ENCODE measurements at places on chromosomes 6 and 20. TPM values are rescaled to one million over a fixed set of nuclear protein-coding genes. Genes with fewer than 3 reads are reported as not detected.

DNA sequence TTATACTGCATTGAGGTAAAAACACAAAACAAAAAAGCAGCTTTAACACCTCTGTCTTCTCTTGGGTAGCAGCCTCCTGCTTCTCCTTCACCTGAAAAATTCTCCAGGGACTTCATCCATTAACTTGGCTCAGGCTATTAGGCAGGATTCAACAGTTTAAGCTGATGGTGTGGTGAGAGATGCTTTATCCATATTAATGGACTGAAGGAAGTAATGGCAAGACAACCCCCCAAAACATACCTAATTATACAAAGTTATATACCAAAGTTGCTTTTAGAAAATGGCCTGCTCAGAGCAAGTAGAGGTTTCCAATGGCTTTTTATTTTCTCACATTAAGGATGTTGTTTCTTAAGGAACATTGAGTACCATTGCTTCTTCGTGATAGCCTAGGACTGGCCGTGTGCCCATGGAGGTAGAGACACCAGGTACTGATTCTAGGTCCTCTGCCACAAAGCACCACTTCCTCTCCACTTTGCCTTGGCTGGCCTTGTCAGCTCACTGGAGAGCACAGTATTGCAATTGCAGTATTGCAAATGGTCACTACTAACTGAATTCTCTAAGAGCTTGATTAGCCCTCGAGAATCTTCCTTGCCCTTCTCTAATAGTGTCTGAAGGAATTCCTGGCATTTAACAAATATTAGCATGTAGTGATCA is 7.3 kb downstream of the EDN1 start:
- DNase-seq = no peak

DNA sequence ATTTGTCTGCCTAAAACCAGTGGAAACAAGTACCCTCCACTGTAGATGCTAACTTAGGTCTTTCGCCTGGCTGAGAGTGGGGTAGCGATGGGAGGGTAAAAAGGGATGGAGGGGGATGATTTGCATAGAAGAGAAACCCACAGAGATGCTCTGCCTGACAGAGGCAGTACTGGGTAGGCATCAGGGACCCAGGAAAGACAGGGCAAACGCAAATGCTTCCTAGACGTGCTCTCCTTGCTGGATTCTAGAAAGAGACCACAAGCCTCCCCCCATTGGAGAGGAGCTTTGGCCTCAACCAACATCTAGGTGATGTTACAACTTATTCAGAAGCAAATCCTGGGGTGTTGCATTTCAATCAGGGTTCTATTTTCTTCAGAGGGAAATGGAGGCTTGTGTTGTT is 3.2 kb downstream of the OLIG3 start:
- DNase-seq = no peak

GRCh38 chr6:128882991-128883611 is at the start of gene LAMA2:
TSS of gene LAMA2 (plus strand) at chr6:128883138. CDS start at chr6:128883246, 108 bp downstream.
- DNase-seq = no peak

DNA sequence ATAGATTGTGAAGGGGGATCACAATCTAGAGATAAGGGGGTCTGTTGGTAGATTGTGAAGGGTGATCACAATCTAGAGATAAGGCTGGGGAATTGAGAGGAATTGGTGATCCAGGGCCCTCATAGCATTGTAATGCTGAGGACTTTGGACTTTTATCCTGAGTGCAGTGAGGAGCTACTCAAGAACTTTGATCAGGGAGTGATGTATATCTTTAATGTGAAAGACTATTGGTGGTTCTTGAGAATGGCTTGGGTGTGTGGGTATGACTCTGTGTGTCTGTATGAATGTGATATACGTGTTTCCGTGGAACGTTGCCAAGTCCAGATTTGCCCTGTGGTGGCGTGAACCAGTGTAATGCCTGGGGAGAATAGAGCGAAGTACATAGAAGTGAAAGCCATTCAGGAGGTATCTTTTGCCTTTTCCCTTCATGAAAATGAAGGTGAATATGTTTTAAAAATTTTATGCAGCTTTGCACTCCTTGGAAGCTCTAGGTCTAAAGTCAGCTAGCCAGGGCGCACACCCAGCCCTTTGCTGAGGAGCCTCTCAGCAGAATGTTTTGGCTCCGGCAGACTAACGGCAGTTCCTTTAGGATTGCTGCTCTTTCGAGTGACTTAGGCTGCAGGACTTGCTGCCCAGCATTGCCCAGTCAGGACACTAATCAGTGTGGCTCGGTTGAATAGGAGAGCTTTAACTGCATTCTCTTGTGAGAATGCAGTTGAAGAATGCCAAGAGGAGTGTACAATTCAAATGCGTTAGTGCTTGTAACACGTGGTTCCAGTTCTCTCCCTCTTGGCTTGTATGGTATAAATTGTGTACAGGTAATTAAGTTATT is 3.5 kb downstream of the ZFAND3 start:
- DNase-seq = no peak

DNA sequence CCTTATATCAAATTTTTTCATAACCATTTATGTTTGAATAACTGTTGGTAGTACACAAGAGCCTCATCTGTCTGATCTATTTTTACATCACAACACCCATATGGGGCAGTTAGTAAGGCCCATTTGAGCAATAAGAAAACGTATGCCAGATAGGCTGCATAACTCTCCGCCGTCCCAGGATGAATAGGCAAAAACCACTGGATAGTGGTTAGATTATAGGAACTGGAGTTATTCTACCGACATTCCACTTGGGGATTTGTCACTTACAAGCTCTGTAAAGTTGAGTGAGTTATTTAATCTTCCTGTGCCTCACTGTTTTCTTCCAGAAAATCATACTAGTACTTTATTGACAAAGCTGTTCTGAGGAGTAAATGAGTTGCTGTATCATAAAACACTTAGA is 881.9 kb downstream of the QKI start:
- DNase-seq = no peak

GRCh38 chr6:116866281-116866871 is 10.7 kb upstream of the RFX6 start:
- DNase-seq = no peak

DNA sequence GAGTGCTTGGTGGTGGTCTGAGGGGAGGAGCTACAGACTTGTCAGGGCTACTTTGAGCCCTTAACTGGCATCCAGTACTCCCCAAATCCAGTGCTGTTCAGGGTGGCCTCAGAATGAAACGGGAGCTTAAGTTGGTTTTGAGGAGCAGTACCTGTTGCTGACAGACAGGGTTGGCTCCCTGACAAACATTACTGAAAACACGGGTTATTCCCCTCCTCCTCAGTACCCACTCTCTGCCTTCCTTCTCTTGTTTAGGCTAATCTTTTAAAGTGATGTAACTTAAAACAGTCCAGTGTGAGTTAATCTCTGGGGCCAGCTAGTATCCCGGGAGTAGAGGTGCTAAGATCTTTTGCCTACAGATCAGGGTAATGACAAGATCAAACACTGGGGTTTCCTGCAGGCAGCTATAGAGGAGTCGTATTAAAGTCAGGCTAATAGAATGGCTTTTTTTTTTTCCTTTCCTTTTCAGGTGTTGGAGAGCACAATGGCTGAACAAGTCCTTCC is 3.7 kb downstream of the TNFAIP3 start:
- DNase-seq = peak; percentile 64

- no peak for DNase-seq
Measured at GRCh38 chr6:115511771-115512170, 548.9 kb downstream of the FRK start.

DNA sequence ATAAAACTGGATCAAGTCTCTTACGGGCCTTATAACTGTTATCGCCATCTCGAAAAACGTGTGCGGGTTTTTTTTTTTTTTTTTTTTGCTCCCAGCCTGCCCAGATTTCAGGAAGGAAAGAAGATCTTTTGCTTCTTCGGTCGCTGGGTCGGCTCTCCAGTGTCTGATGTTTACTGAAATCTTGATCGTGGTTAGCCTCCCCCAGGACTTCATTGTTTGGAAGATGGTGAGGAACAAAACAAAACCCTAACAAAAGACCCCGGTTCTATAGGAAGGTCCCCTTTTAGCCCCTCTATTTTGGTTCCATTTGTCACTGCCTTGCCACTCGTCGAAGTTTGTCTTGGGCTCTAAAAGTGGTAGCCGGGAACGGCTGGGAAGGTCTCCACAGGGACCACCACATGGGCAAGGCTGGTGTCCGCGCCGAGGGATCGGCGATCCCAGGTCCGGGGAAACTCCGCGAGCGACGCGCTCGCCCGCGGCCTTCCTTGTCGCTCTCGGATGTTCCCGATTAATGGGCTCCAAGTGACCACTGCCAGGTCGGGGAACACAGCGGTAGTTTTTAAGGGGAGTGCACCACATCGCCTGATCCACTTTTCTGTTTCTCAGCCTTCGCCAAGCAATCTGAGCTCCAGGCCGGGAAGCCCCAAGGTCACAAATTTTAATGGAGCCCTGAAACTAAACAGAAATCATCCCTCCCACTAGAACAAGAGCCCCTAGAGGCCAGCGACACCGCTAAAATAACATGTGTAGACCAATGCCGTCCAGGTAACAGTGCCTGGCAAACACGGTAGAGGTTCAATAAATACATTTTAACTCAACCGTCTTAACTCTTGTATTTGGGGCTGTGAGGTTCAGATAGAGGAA is 27.0 kb downstream of the TRIM27 start:
- DNase-seq = peak; percentile 80

DNA sequence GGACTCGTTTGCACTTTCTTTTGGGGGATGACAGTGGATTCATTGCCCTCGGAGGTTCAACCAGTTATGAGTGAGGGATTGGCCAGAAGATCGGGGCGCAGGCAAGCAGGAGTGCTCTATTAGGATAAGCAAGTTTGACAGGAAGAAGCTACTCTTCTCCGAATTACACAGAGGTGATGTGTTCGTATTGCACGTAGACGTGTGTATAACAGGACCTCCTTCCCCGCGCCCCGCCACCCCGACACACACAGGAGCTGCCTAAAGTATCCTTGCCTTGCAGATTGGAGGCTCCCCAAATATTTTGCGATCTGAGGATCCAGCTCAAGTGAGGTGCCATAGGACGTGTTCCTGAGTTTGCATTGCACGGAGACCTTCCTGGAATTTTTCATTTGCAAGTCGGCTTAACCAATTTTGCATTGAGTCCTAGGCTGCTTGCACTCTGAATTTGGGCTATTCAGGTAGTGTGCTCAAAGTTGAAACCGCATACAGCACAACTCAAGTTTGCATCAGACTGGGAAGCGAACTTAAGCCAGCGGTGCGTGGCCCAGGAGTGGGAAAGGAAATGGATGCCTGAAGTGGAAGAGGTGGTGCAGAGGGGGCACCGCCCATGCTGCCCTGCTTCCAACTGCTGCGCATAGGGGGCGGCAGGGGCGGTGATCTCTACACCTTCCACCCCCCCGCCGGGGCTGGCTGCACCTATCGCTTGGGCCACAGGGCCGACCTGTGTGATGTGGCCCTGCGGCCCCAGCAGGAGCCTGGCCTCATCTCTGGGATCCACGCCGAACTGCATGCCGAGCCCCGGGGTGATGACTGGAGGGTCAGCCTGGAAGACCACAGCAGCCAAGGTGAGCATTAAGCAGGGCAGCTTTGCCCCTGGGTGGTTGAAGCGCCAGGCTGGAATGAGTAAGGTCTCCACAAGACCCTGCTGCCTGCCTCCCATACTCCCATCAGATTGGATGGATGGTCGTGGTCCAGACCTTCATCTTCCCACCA is 770 bp downstream of the TCF19 start:
- DNase-seq = peak; percentile 63

GRCh38 chr6:145839653-145840052 is 25.1 kb upstream of the FBXO30 start:
- no peak for DNase-seq

- no peak for DNase-seq
Measured at GRCh38 chr6:22892452-22892851, 323.1 kb downstream of the HDGFL1 start.

GRCh38 chr6:10146715-10147451 is 268.0 kb downstream of the TFAP2A start:
- no peak for DNase-seq

GRCh38 chr20:22525821-22526220 is 58.6 kb downstream of the FOXA2 start:
- no peak for DNase-seq

- DNase-seq = no peak
Measured at GRCh38 chr6:89356642-89357170, 4.2 kb upstream of the UBE2J1 start.

DNA sequence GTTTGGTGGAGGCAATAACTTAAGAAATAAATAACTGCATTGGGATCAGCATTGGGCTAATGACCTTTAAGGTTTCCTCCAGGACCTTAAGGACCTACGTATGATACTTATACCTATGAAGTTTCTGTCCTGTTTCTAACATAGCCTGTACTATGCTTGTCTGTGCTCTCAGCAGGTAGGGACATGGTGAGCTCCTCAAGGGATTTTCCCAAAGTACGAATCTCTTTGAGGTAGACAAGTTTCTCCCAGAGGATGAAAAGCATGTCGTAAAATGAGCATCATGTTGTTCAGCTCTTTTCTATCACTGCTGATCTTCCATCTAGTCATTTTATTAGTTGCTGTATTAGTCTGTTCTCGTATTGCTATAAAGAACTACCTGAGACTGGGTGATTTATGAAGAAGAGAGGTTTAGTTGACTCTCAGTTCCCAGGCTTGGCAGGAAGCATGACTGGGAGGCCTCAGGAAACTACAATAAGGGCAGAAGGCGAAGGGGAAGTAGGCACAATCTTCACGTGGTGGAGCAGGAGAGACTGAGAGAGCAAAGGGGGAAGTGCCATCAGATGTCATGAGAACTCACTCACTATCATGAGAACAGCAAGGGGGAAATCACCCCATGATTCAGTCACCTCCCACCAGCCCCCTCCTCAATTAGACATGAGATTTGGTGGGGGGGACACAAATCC is 77.8 kb upstream of the TGM3 start:
- no peak for DNase-seq

The TFAP2A gene
- 0.18 TPM for total RNA-seq

The RPS6KA2 gene
- 5.4 TPM for total RNA-seq

The EPB41L1 gene
- total RNA-seq = 0.28 TPM

The SIRPB2 gene
- not detected for total RNA-seq

The CFAP206 gene
- total RNA-seq = not detected

The GLP1R gene
- not detected for total RNA-seq

The HFE gene
- total RNA-seq = 1.6 TPM

The HRH3 gene
- total RNA-seq = not detected

The HSD17B8 gene
- 20.9 TPM for total RNA-seq

The LRFN2 gene
- total RNA-seq = not detected

The NTSR1 gene
- total RNA-seq = not detected

The EMILIN3 gene
- not detected for total RNA-seq

The ASIP gene
- not detected for total RNA-seq

The SLC13A3 gene
- not detected for total RNA-seq
